ENCODE measurements at places on chromosomes 7 and 10.

- DNase-seq = no peak
Observed at GRCh38 chr10:51815723-51816122, 116.3 kb upstream of the CSTF2T start.

DNA sequence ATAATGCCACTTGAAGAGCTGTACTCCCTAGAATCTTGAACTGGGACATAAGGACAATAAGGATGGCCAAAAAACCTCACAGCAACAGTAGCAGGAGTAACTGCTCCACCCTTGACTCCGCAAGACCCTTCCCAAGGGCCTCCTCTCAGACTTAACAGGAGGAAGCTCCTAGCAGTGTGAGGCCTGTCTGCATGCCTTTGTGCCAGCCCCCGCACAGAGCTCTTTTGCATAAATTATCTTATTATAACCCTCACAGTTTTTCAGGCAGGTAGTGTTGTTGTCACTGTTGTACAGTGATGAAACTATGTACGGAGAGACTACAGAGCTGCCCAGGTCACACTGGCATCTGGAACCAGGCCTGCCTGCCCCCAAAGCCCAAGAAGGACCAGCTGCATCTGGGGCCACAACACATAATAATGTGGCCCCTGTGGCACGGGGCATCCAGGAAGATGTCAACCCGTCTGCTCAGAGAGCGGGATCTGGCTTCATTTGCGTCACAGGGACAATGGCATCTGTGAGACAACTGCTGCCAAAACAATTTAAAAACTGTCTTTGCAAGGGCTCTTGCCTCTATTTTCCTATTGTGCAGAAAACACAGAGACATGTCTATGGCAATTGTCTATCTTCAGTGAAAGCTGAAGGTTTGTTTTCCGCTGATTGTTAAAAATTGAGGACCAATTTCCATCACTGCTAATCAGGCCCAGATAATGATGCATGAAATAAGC, 249.3 kb upstream of the GRB10 start:
- no peak for DNase-seq

DNA sequence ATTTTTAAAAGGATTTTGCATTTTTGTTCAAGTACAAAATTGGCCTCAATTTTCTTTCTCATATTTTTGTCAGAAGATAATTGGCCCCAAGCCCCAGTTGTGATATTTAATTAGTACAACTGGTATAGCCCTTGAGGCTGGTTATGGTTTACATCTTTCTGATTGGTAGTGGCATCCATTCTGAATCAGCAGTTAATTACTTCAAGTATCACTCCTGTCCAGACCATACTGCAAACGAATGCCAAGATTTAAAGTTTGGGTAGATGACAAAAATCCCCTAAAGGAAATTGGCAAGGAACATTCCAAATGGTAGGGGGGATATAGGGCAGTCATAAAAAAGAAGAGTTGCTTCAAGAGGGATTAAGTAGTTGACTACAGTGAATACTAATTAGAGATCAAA, 23.1 kb downstream of the MYPN start:
- DNase-seq = no peak

DNA sequence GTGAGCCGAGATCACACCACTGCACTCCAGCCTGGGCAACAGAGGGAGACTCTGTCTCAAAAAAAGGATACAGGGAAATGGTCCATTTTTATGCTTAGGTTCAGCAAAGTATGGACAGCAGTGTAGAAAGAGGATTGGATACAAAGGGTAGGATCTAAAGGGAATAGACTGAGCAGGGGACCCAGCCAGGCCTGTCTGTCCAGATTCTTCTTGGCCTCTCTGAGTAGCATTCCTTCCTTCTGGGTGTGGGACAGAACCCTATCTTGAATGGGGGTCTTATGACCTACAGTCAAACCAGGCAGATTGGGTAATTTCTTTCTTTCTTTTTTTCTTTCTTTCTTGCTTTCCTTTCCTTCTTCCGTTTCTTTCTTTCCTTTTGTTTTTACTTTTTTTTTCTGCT, 25.6 kb downstream of the SH2B2 start:
- DNase-seq = no peak

GRCh38 chr7:6315746-6316145, 43.3 kb upstream of the CYTH3 start:
- DNase-seq = no peak

Measured in Kasumi-1 (cell line).